ENCODE measurements at places on chromosomes 4 and X.

DNA sequence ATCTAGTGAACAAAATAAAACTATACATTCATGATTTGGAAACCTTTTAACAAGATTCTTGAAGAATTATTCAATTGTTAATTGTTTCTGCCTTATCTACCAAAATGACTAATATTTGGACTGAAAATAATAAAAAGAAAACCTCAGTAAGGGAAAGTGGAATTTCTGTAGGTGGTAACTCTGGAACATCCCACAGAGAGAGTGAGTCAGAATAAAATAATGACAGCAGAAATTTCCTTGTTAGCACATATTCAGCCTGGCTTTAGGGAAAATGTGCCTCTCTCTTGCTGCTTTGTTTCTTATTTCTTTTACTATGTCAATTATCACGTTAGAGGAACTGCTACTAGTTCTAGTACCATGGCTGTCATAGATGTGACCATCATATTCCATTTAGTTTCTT lies 421.5 kb upstream of the GNPDA2 start:
- DNase-seq, result no peak

DNA sequence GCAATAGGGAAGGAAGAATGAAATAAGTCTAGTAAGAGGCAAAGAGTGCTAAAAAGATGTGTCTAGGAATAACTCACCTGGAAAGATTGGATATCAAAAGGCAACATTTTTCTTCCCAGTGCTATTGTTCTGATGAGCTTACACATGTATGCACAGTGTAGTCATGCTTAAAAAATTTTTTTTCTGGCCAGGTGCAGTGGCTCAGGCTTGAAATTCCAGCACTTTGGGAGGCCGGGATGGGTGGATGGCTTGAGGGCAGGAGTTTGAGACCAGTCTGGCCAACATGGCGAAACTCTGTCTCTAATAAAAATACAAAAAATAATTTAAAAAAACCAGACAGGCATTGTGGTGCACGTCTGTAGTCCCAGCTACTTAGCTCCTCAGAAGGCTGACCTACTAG lies 795.8 kb upstream of the IGFBP7 start:
- DNase-seq, result no peak

GRCh38 chr4:173642509-173642908 lies 112.5 kb upstream of the HAND2 start:
- DNase-seq, result no peak

GRCh38 chr4:158376106-158376840 lies 145.4 kb upstream of the RXFP1 start:
- DNase-seq, result no peak

GRCh38 chr4:70239131-70239883 lies 3.1 kb upstream of the CSN3 start:
- no peak for DNase-seq

- no peak for DNase-seq
Measured at GRCh38 chrX:40579141-40579540, 1.6 kb upstream of the ATP6AP2 start.

DNA sequence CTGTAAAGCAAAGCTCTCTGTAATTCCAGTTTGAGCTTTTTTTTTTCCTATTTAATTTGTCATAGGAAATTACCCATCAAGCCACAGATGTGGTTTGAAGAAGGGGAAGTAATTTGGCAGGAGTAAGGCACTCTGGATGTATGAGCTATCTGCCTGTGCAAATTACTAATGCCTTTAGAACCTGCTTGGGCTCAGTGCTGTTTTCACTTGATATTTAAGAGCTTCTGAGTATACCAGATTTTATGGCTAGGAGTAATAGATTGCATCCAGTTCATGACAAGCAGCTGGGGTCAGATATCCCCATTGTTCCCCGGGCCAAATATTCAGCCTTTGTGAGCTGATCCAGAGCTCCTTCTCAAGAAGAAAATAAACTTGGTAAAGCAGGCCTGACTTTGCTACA lies 89.1 kb downstream of the DCAF8L2 start:
- no peak for DNase-seq

DNA sequence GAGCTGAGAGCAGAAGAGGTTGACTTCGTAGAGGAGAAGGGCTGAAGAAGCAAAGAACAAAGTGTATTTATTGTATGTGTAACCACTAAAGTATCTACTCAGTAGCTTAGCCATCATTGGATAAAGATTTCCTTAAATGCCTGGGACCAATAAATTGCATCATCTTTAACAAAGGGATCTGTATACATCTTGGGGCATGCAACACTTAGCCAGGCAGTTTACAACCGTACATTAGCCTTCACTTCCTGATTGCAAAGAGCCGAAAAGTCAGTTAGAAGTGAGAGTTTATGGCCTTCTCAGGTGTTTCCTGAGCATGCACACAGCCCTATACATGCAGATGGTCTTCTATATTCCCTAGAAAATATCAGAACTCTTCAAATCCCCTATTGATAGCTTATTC lies 68.0 kb upstream of the MAGED1 start:
- no peak for DNase-seq

DNA sequence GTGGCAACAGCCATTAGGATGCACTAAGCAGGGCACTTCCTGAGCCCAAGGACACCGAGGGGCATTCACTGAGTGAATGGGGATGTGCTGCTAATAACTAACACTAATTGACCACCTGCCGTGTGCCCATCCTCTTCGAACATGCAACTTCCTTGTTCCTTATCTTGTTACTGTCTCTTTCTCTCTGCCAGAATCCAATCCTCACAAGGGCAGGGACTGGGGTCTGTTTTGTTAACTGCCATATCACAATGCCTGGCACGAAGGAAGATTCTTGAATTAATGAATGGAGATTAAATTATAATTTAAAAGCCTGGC lies 1.3 kb downstream of the ERAS start:
- no peak for DNase-seq

GRCh38 chr4:81032771-81033684 lies 2.5 kb downstream of the BMP3 start:
- no peak for DNase-seq

DNA sequence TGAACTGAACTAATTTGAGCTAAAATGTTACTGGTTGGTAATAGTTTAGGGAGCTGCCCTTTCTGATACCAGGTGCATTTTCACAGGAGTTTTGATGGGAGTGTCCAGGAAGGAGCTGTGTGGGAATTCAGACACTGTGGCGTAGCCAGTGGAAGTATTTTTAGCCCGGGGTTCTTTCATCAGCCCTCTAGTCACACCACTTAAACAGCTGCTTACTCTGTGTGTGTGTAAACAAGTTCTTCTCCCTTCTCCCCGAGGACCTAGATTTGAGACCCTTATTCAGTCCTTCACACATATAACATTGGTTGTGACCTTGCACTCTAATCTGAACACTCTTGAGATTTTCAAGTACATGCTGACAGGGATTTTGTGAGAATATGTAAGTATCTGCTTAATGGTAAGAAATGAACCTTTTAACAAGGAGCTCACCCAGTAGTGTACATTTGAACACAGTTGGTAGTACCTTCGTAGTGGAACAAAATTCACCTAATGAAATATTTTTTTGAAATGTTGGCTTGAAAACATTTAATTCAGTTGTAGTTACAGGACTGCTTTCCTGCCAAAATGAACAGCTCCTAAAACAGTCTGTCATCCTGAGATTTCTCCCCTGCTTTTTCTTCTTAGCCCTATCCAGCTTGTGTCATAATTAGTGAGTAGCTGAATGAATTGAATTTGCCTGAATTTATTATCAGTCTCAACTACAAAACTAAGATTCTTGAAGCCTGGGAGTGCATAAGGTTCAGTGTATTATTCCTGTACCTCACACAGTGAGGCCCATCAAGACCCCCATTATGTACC lies 61.8 kb downstream of the BMPR1B start:
- DNase-seq, result no peak

- DNase-seq, result no peak
Measured at GRCh38 chrX:46716796-46717195, 42.1 kb downstream of the SLC9A7 start.

DNA sequence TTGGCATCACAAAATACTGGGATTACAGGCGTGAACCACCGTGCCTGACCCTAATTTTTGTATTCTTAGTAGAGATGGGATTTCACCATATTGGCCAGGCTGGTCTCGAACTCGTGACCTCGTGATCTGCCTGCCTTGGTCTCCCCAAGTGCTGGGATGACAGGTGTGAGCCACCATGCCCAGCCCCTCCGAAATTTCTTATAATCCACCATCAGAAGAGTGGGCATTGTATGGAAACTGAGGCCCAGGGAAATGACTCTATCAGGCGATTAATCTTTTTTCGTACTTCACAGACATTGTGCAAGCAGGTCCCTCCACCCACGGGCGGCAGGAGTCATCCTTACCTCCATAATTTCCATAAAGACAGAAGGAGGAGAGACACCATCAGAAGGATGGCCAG lies 16.0 kb downstream of the CRLF2 start:
- peak; percentile 12 for DNase-seq

GRCh38 chrX:55201930-55202579 lies 18.1 kb upstream of the PAGE5 start:
- DNase-seq, result no peak

- no peak for DNase-seq
Measured at GRCh38 chr4:123871341-123871740, 474.7 kb downstream of the SPRY1 start.

GRCh38 chr4:15753786-15754185 lies 24.3 kb upstream of the CD38 start:
- no peak for DNase-seq

GRCh38 chr4:147987252-147987651 lies 255.4 kb downstream of the ARHGAP10 start:
- DNase-seq, result no peak

DNA sequence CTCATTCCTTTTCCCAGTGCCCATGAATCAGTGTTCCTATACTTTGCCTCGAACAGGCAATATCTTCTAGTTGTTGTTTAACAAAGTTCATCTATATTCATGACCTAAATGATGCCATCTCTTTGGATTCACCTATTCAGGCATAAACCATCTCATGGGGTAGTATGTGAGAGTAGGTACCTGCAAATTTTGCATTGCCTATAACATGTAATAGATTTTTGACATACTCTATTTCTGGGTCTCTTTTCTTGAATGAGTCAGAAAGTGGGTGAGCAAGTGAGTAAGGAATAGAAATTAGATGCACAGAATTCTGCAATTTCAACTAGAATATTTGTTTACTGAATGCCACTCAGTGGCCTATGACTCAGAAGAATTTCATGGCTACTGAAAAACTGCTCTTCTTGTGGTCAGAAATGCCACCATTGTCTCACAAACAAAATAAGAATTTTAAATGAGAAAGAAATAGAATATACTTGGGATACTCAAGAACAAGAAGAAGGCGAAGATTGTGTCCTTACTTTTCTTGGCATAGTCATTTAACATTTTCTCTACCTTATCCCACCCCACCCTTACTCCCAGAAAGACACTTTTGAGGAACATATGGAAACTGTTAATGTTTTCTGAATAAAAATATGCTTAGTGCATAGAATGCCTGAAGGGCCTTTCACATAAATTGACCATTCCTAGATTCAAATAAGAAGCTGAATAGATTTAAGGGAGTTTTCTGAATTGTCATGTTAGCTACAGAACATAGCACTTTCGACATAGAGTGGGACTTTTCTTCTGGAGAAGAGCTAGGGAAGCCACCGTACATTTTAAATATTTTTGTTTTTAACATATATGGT lies 86.8 kb downstream of the HHIP start:
- no peak for DNase-seq

- DNase-seq, result no peak
Measured at GRCh38 chrX:135520022-135520552, 373 bp upstream of the INTS6L start.

DNA sequence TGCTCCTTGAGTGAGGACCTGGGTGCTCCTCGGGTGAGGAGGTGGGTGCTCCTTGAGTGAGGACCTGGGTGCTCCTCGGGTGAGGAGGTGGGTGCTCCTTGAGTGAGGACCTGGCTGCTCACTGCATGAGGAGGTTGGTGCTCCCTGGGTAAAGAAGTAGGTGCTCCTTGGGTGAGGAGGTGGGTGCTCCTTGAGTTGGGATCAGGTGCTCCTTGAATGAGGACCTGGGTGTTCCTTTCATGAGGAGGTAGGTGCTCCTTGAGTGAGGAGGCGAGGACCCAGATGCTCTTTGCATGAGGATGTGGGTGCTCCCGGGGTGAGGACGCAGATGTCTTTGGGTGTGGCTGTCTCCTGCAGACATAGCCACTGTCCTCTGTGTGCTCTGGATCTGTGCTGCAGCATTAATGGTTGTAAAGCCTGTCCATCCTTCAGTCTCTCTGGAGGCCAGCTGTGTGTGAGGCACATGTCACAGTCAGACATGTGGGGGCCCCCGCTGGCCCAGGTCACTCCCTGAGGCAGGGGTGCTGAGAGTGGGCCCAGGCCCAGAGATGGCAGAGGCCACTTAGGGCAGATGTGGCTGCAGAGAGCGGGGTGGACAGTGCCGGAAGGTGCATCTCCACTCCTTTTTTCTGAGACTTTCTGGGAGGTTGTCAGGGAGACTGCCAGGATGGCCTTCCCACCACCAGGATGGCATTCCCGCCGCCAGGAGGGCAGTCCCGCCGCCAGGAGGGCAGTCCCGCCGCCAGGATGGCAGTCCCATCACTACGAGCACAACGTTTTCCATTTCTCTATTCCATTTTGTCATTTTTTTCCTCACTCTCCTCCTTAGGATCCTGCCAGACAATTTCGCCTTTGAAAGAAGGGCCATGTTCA lies 101.8 kb downstream of the HMX1 start:
- DNase-seq, result no peak

GRCh38 chr4:17707671-17708070 lies 73.8 kb downstream of the FAM184B start:
- no peak for DNase-seq

GRCh38 chr4:86380181-86380724 lies 20.4 kb upstream of the MAPK10 start:
- no peak for DNase-seq

DNA sequence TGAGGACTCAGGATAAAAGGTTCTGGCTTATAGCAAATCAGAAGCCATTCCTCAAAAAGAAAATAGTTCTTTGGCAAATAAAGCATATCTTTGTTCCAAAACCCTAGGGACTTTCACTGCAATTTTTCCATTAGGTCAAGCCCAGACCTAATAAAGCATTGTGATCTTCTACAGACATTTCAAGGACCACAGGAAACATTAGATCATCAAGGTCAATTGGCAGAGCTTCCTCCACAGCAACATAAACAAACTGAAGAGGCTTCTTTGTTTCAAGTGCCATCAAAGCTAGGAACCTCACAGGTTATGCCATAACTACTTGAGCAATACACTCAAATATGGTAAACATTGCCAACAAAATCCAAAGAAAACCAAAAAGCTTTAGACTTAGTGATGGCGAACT lies 144.9 kb downstream of the ANXA5 start:
- DNase-seq, result no peak

DNA sequence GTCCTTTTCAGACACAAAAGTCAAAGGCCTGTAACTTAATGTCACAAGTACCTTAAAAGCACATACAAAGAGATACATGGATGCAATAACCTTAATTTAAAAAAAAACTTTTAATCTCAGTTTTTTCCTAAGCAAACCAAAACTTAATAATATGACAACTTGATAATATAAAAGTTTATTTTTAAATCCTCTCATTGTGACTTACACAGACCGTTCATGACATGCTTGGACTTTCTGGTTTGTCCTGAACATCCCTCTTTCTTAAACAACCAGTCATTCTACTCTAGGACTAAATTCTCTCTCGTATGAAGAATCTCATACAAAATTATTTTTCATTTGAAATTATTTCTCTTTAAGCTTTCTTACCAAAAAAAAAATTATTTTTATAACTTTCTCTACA lies 43.1 kb upstream of the CYP2U1 start:
- DNase-seq, result no peak
